ENCODE measurements at places on chromosomes 4 and X. TPM values are rescaled to one million over a fixed set of nuclear protein-coding genes. Genes with fewer than 3 reads are reported as not detected.

DNA sequence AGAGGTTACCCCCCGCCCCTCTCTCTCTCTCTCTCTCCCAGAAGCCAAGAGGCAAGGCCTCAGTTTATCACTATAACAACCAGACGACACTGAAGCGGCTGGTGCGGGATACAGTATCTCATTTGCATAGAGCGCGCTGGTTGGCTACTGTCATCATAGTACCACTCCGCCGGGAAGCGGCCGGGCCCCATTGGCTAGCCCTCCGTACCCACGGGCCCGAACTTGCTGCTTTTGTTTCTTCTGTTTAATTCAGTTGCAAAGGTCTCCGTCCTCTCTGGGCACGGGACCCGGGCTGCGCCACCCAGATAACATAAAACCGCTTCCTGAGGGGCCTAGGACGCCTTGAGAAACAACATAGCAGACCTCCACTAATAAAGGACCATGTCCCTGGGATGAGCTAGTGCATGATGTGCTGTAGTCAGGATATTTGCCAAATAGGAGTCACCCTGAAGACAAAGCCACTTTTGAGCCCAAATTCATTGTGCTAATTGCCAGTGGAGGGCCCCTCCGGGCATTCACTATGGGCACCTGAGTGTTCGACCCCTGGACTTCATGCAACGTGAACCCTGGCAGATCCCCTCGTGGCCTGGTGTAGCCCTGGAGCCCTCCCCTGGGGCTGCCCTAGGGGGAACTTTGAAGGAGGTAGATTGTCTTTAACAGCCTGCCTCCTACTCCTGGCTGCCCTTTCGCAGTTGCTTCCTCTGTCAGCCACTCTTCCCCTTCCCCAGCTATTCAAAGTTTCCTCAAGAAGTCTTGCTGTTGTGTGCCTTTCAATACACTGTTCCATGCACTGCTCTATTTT is at the start of gene PCYT1B:
Gene PCYT1B (minus strand): TSS at position 91 of the 802 bp plus-strand sequence. CDS start 242 bp downstream, outside the sequence.
- H3K27me3 ChIP-seq = peaks cover 39% of the 10 kb centered on the region
- H3K27ac ChIP-seq = no peak within 1 kb of the TSS
- peak; percentile 50 for DNase-seq
- H3K4me1 ChIP-seq = no peaks in the 10 kb centered on the region
- no peaks in the 10 kb centered on the region for H3K36me3 ChIP-seq

The RBMXL3 gene
- total RNA-seq = not detected

GRCh38 chr4:138406876-138407275 is 164.7 kb upstream of the SLC7A11 start:
- no peak overlapping the region for H3K4me3 ChIP-seq
- H3K27me3 ChIP-seq = no peaks in the 10 kb centered on the region
- DNase-seq = no peak
- H3K36me3 ChIP-seq = no peaks in the 10 kb centered on the region
- peak overlapping the region; percentile 53 for H3K27ac ChIP-seq

GRCh38 chr4:138414202-138414601 is 172.1 kb upstream of the SLC7A11 start:
- H3K4me1 ChIP-seq = no peaks in the 10 kb centered on the region
- H3K4me3 ChIP-seq = no peak overlapping the region
- no peaks in the 10 kb centered on the region for H3K27me3 ChIP-seq

DNA sequence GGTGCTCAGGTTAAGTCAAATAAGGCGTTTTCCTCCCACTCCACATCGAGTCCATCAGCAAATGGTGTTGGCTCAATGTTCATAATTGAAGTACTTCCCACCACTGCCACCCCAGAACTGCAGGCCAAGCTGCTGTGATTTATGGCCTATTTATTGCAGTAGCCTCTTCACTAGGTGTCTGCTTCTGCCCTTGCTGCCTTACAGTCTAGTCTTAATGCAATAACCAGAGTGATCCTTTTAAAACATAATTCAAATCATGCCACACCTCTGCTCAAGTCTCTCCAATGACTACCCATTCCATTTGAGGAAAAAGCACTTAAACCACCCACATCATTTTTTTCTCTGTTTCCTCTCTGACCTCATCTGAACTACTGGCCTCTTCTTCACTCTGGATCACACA is 220.3 kb downstream of the KCNIP4 start:
- no peak for DNase-seq
- H3K27me3 ChIP-seq = no peaks in the 10 kb centered on the region
- H3K4me1 ChIP-seq = no peaks in the 10 kb centered on the region
- no peaks in the 10 kb centered on the region for H3K36me3 ChIP-seq
- no peak overlapping the region for H3K4me3 ChIP-seq
- H3K27ac ChIP-seq = no peak overlapping the region

GRCh38 chr4:78747475-78747922 is 28.7 kb upstream of the BMP2K start:
- H3K27ac ChIP-seq = no peak overlapping the region
- no peak overlapping the region for H3K4me3 ChIP-seq
- H3K4me1 ChIP-seq = no peaks in the 10 kb centered on the region
- no peaks in the 10 kb centered on the region for H3K36me3 ChIP-seq
- no peak for DNase-seq

- H3K27ac ChIP-seq = peak overlapping the region; percentile 91
- no peaks in the 10 kb centered on the region for H3K36me3 ChIP-seq
- H3K4me1 ChIP-seq = no peaks in the 10 kb centered on the region
- H3K4me3 ChIP-seq = peak overlapping the region; percentile 74
- H3K27me3 ChIP-seq = no peaks in the 10 kb centered on the region
Measured at GRCh38 chrX:129930941-129931410, 25.0 kb downstream of the UTP14A start.

- no peaks in the 10 kb centered on the region for H3K36me3 ChIP-seq
- H3K27me3 ChIP-seq = no peaks in the 10 kb centered on the region
- no peak overlapping the region for H3K4me3 ChIP-seq
- no peak for DNase-seq
- no peaks in the 10 kb centered on the region for H3K4me1 ChIP-seq
Measured at GRCh38 chr4:28548136-28548535, 1687.5 kb downstream of the STIM2 start.

GRCh38 chr4:111991797-111992196 is 153.5 kb upstream of the FAM241A start:
- no peak overlapping the region for H3K27ac ChIP-seq
- no peaks in the 10 kb centered on the region for H3K27me3 ChIP-seq
- H3K4me3 ChIP-seq = no peak overlapping the region
- H3K36me3 ChIP-seq = no peaks in the 10 kb centered on the region
- DNase-seq = no peak

DNA sequence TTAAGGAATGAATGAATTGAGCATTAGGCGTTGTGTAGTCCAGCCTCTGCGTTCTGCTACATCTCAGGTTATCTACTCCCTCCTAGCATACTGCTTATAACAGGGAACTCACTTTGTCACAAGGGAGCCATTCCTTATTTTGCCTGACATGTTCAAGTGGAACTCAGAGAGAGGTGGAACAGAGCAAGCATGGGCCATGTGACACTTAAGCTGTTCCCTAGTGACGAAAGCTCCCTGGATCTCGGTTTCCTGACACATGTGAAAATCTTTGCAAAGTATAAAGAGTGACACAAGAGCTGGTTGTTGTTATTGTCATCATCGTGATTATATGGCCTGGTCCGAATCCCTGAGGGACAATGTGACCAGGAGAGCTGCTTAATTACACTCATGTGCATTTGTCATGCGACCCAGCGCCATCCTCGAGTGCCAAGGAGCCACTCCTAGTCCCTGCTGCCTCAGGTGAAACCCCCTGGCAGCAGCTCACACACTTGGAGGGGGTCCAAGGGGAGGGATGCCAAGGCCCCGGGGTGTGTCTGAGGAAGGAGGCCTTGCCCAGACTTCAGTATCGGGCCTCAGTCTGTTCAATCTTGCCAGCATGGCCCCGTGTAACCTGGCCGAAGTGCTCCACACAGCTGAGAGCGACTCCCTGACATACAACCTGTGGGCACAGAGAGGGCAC is 98.5 kb upstream of the MAP3K15 start:
- no peak overlapping the region for H3K27ac ChIP-seq
- no peak for DNase-seq
- peaks cover 19% of the 10 kb centered on the region for H3K27me3 ChIP-seq
- no peak overlapping the region for H3K4me3 ChIP-seq
- no peaks in the 10 kb centered on the region for H3K36me3 ChIP-seq

DNA sequence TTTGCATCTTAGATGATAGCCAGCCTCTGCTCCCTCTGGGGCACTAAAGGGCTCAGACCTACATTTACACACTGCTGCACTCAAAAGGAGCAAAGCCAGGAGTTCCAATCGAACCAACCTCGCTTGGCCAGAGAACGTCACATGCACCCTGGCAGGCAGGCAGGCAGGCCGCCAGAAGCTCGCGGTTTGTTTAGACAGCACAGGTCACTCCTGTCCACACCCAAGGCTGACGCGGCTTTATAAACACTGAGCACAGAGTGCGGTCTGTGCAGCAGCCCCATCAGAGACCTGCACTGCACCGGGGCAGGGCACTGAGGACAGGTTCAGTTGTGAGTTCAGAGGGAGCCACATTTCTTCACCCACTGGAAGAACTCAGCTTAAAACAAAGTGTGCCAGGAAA is 143.9 kb downstream of the BCOR start:
- H3K36me3 ChIP-seq = no peaks in the 10 kb centered on the region
- H3K27ac ChIP-seq = no peak overlapping the region
- H3K4me3 ChIP-seq = no peak overlapping the region
- H3K4me1 ChIP-seq = no peaks in the 10 kb centered on the region

GRCh38 chr4:83364312-83364711 is 29.7 kb upstream of the HPSE start:
- no peak overlapping the region for H3K27ac ChIP-seq
- no peaks in the 10 kb centered on the region for H3K4me1 ChIP-seq
- no peaks in the 10 kb centered on the region for H3K36me3 ChIP-seq
- no peak overlapping the region for H3K4me3 ChIP-seq

GRCh38 chr4:88823058-88823919 is 125.7 kb upstream of the NAP1L5 start:
- H3K27me3 ChIP-seq = no peaks in the 10 kb centered on the region
- peak overlapping the region; percentile 94 for H3K27ac ChIP-seq
- peak; percentile 85 for DNase-seq
- no peaks in the 10 kb centered on the region for H3K36me3 ChIP-seq
- H3K4me1 ChIP-seq = peaks cover 4% of the 10 kb centered on the region

GRCh38 chrX:16711893-16712547 is 449 bp downstream of the CTPS2 start:
- no peak for DNase-seq
- peaks cover 23% of the 10 kb centered on the region for H3K27me3 ChIP-seq
- H3K36me3 ChIP-seq = no peaks in the 10 kb centered on the region
- H3K27ac ChIP-seq = peak overlapping the region; percentile 95

The AFM gene
- total RNA-seq = not detected

- H3K4me1 ChIP-seq = no peaks in the 10 kb centered on the region
- no peaks in the 10 kb centered on the region for H3K27me3 ChIP-seq
- DNase-seq = no peak
- no peak overlapping the region for H3K4me3 ChIP-seq
- H3K36me3 ChIP-seq = no peaks in the 10 kb centered on the region
Measured at GRCh38 chr4:170374770-170375169, 285.0 kb upstream of the AADAT start.

The SPANXA1 gene
- not detected for total RNA-seq

DNA sequence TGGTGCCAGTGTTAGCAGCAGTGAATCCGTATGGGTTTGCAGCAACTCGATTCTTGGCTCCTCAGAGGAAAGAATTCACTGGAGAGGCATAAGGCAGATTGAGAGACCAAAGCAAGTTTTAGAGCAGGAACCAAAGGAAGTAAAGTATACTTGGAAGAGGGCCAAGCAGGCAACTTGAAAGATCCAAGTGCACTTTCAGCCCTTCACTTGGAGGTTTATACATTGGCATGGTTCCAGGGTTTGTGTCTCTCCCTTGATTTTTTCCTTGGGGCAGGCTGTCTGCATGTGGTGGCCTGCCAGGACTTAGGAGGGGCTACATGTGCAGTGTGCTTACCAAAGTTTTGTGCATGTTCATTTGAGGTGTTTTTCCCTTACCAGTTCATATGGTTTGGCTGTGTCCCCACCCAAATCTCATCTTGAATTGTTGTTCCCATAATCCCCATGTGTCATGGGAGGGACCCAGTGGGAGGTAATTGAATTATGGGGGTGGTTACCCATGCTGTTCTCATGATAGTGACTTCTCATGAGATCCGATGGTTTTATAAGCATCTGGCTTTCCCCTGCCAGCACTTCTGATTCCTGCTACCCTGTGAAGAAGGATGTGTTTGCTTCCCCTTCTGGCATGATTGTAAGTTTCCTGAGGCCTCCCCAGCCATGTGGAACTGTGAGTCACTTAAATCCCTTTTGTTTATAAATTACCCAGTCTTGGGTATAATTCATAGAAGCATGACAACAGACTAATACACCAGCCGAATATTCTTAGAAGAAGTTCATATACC is 86.2 kb upstream of the TSPAN5 start:
- H3K27me3 ChIP-seq = no peaks in the 10 kb centered on the region
- H3K4me1 ChIP-seq = no peaks in the 10 kb centered on the region
- H3K27ac ChIP-seq = no peak overlapping the region
- H3K36me3 ChIP-seq = no peaks in the 10 kb centered on the region

- no peaks in the 10 kb centered on the region for H3K36me3 ChIP-seq
- no peak overlapping the region for H3K4me3 ChIP-seq
- H3K4me1 ChIP-seq = no peaks in the 10 kb centered on the region
- H3K27me3 ChIP-seq = no peaks in the 10 kb centered on the region
Measured at GRCh38 chr4:168527560-168527959, 30.7 kb downstream of the PALLD start.

The BCAP31 gene
- total RNA-seq = 245 TPM

DNA sequence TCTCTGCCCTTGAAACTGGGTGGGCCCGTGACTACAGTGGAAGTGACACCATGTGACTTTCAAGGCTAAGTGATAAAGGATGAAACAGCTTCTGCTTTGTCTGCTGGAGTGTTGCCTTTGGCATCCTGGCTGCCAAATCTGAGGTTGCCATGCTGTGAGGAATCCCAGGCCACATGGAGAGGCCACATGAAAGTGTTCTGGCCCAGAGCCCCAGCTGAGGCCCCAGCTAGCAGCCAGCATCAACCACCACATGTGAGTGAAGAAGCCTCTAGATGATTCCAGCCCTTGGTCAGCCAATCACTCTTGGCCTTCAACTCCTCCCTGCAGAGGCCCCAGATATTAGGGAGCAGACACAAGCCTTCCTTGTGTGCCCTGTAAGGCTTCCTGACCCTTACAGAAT is 94.4 kb upstream of the BCOR start:
- H3K27me3 ChIP-seq = peaks cover 41% of the 10 kb centered on the region
- DNase-seq = no peak
- no peak overlapping the region for H3K4me3 ChIP-seq

DNA sequence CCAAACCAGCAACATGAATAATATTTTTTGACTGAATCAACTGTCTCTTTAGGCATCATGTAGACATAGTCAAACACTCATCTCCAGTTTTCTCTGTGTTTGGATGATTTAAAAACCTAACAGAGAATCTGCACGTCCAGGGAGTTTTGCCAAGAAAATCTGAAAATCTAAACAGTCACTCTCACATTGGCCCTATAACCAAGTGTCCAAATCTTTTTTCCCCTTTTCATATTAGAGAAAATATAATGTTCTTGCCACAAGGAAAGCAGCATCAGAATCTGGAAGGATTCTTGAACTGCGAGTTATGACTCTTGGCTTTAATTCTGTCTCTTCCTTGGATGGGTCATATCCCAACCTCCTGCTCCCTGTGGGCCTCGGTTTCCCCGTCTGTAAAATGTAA is 8.8 kb upstream of the CHRDL1 start:
- H3K27ac ChIP-seq = no peak overlapping the region
- peaks cover 77% of the 10 kb centered on the region for H3K27me3 ChIP-seq
- no peak overlapping the region for H3K4me3 ChIP-seq
- no peaks in the 10 kb centered on the region for H3K36me3 ChIP-seq
- H3K4me1 ChIP-seq = no peaks in the 10 kb centered on the region
- no peak for DNase-seq

The TAF7L gene
- total RNA-seq = not detected

Data from breast epithelium (tissue), 4 donors.